Caco-2 (cell line): ENCODE measurements at places on chromosomes 6 and 20. TPM values are rescaled to one million over a fixed set of nuclear protein-coding genes. Genes with fewer than 3 reads are reported as not detected.

- H3K4me3 ChIP-seq: no peak overlapping the region
- H3K4me1 ChIP-seq: peaks cover 8% of the 10 kb centered on the region
- DNase-seq: no peak
- no peak overlapping the region for H3K27ac ChIP-seq
- no peaks in the 10 kb centered on the region; the same call in 1 of the 2 replicates for H3K36me3 ChIP-seq
Measured at GRCh38 chr6:119231394-119231793, 118.2 kb downstream of the MAN1A1 start.

GRCh38 chr6:378090-378957 is 13.2 kb upstream of the IRF4 start:
- no peaks in the 10 kb centered on the region for H3K4me1 ChIP-seq
- H3K27me3 ChIP-seq: no peaks in the 10 kb centered on the region
- no peak for DNase-seq
- no peaks in the 10 kb centered on the region for H3K36me3 ChIP-seq
- no peak overlapping the region for H3K4me3 ChIP-seq

DNA sequence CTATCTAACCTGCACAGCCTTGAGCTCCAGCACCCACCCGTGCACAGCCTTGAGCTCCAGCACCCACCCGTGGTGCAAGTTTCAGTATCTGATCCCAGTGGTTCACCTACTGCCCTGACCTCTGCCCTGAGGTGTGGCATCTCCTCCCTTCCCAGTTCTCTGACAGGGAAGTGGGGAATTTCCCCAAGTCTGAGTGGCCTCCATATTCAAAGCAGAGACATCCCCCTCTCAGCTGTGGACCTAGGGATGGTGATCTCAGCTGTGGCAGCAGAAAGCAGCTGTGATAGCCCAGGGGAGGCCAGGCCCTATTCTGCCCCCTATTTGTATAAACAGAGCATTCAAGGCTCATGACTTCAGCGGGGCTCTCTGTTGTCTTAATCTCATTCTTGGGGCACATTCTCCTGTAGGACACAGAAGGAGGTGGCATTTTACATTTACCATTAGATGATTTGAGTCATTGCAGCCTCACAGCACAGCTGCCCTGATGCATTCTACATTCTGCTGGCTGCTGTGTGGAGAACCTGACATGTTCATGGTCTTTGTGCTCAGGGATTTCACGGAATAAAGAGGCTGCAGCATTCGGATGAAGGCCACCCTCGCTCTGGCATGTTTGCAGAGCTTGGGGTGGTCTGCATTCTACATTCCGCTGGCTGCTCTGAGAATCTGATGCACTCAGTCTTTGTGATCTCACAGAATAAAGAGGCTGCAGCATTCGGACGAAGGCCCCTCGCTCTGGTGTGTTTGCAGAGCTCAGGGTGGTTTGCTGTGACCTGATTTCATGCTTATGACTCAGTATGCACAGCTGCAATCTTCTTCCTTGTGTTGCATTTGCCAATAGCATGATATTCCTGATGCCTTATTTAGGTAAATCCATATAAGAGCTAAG is 16.9 kb downstream of the GPR31 start:
- H3K4me3 ChIP-seq: no peak overlapping the region
- no peaks in the 10 kb centered on the region for H3K36me3 ChIP-seq
- H3K27ac ChIP-seq: no peak overlapping the region
- H3K4me1 ChIP-seq: no peaks in the 10 kb centered on the region
- DNase-seq: no peak
- H3K27me3 ChIP-seq: no peaks in the 10 kb centered on the region

- no peak overlapping the region for H3K4me3 ChIP-seq
- no peak for DNase-seq
- no peaks in the 10 kb centered on the region for H3K4me1 ChIP-seq
Measured at GRCh38 chr6:149090937-149091336, 226.6 kb upstream of the TAB2 start.

DNA sequence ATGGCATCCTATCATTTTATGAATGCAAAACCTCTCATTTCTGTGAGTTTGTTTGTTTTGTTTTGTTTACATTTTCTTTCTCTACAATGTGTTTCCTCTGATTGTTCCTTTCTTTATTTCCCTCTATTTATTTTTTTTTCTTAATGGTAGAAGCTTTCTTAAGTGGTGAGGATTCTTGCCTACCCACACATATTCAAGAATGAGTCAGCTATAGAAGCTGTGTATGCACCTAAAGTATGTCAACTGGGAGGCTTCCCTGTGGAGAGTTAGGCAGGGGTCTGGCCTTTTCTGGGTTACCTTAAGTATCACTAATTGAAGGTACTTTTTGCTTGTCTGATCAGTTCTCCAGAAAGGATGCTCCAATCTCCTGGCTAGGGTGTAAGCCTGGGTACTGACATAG is 354.0 kb downstream of the ESR1 start:
- H3K36me3 ChIP-seq: no peaks in the 10 kb centered on the region
- no peaks in the 10 kb centered on the region for H3K4me1 ChIP-seq
- no peak overlapping the region for H3K4me3 ChIP-seq
- H3K27me3 ChIP-seq: no peaks in the 10 kb centered on the region
- H3K27ac ChIP-seq: no peak overlapping the region

GRCh38 chr20:19758501-19759331 is 658 bp downstream of the RIN2 start:
- peak overlapping the region; percentile 81 for H3K4me3 ChIP-seq
- H3K4me1 ChIP-seq: peaks cover 6% of the 10 kb centered on the region
- no peaks in the 10 kb centered on the region for H3K36me3 ChIP-seq
- H3K27ac ChIP-seq: peak overlapping the region; percentile 96
- DNase-seq: peak; percentile 81
- no peaks in the 10 kb centered on the region for H3K27me3 ChIP-seq

DNA sequence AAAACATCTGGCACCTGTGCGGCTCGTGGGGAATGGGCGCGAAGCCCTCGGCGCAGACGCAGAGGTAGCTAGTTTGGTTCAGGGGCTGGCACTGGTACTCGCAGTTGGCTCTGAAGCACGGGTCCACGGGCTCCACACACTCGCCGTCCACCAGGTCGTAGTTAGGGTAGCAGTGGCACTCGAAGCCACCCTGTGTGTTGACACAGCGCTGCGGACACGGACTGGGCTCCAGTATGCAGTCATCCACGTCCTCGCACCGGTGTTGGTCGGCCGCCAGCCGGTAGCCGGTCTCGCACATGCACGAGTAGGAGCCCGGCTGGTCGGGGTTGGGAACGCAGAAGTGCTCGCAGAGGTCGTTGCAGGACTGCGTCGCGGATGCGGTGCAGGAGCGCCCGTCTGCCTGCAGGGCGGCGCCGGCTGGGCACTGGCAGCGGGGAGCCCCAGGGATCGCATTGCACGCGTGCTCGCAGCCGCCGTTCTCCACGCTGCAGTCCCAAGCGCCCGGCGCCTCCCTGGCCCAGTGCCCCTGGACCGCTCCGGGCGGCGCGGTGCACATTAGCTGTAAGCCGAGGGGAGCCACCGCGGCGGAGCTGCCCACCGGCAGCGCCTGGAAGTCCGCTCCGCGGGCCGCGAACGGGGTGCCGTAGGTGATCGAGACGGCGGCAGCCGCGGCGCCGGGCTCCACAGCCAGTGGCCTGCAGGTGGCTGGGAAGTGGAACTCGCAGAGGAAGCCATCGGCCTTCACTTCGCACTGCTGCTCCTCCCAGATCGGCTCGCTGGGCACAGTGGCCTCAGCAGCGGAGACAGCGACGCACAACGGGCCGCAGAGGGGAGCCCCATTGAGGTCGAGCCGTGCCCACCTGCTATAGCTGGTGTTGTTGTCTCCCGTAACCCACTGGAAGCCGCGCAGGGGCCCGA is 930 bp downstream of the THBD start:
- H3K4me3 ChIP-seq: no peak overlapping the region
- peaks cover 26% of the 10 kb centered on the region for H3K4me1 ChIP-seq
- no peak for DNase-seq
- H3K27me3 ChIP-seq: no peaks in the 10 kb centered on the region

DNA sequence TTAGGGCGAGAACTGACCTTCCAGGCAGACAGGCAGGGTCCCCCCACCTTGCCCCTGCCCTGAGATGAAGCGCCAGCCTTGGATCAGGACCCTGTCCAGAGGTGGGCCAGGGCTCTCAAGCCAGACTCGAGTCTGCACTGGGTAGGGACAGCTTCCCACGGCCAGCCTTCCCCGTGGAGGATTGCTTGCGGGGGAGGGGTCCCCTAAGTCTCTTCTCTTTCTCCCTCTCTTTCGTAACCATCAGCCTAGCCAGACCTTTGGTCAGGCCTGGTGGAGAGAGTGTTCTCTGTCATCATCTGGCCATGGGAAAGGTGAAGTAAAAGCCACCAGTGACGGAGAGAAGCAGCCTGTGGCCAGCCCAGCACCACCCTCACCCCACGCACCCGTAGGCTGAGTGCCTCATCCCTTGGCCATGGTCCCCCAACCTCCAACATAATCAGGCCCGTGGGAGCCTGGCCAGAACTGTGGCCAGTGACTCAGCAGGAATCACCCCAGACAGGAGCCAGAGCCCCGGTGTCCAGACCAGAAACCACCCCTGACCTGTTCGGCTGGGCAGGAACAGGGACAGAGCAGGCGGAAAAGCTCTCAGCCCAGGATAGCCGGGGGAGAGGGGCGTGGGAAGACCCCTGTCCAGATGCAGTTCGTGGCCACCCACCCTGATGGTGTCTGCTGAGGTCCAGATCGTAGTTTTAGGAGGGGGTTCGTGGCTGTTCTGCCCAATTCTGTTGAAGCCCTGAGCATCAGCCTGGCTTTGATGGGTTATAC is 47.1 kb downstream of the SNAI1 start:
- no peaks in the 10 kb centered on the region for H3K36me3 ChIP-seq
- no peaks in the 10 kb centered on the region for H3K27me3 ChIP-seq
- peaks cover 52% of the 10 kb centered on the region for H3K4me1 ChIP-seq

DNA sequence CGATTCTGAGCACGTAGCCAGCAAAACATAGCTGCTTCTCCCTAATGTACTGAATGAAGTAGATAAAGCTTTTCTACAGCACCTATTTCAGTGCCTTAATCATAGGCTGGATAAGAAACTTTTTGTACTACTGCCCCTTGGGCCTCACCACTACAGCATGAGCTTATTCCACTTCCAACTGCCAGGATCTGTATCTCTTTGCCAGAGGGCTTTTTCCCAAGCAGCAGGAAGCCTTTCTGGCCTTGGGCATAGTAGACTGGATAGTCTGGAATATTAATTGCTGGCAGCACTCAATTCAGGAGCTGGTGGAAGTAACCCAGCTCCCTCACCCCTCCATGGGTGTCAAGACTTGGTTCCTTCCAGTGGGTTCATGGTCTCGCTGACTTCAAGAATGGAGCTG is 43.6 kb downstream of the ANKEF1 start:
- H3K36me3 ChIP-seq: no peaks in the 10 kb centered on the region
- H3K4me3 ChIP-seq: no peak overlapping the region
- no peak for DNase-seq
- H3K4me1 ChIP-seq: no peaks in the 10 kb centered on the region
- no peak overlapping the region for H3K27ac ChIP-seq

- DNase-seq: no peak
- H3K4me3 ChIP-seq: no peak overlapping the region
- H3K36me3 ChIP-seq: no peaks in the 10 kb centered on the region
- H3K4me1 ChIP-seq: no peaks in the 10 kb centered on the region
Measured at GRCh38 chr6:24110417-24110816, 15.6 kb upstream of the NRSN1 start.

- H3K4me1 ChIP-seq: peaks cover 8% of the 10 kb centered on the region
- H3K27me3 ChIP-seq: no peaks in the 10 kb centered on the region; the same call in 1 of the 2 replicates
- H3K27ac ChIP-seq: no peak overlapping the region
- DNase-seq: no peak
Measured at GRCh38 chr20:23874747-23875146, 4.8 kb downstream of the CST5 start.

DNA sequence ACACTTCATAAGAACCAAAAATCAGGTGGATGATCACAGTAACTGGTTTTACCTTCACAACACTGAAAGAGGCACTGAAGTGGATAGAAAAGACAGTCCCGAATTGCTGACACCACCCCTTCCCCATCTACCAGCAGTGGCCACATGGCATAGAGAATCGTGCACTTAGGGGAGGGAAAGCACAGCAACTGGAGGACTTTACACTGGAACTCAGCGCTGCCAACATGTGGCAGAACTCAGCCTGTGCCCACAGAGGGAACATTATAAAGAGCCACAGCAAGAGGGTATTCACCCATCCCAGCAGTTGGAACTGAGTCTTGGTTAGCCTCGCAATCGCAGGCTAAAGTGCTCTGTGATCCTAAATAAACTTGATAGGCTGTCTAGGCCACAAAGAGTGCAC is 6.5 kb upstream of the KIAA1586 start:
- H3K36me3 ChIP-seq: no peaks in the 10 kb centered on the region
- H3K4me1 ChIP-seq: no peaks in the 10 kb centered on the region
- no peak for DNase-seq
- H3K27me3 ChIP-seq: no peaks in the 10 kb centered on the region

DNA sequence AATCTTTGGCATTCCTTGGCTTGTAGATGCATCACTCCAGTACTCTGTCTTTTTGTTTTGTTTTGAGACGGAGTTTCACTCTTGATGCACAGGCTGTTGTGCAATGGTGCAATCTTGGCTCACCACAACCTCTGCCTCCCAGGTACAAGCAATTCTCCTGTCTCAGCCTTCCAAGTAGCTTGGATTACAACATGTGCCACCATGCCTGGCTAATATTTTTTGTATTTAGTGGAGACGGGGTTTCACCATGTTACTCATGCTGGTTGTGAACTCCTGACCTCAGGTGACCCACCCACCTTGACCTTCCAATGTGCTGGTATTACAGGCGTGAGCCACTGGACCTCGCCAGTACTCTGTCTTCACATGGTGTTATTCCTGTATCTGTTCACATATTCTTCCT is 35.8 kb upstream of the LGSN start:
- H3K27me3 ChIP-seq: no peaks in the 10 kb centered on the region
- peaks cover 16% of the 10 kb centered on the region for H3K4me1 ChIP-seq
- H3K27ac ChIP-seq: no peak overlapping the region

- H3K4me3 ChIP-seq: no peak overlapping the region
- H3K27me3 ChIP-seq: no peaks in the 10 kb centered on the region
- H3K27ac ChIP-seq: no peak overlapping the region
- DNase-seq: no peak
- H3K36me3 ChIP-seq: peaks cover 7% of the 10 kb centered on the region
- H3K4me1 ChIP-seq: peaks cover 44% of the 10 kb centered on the region
Measured at GRCh38 chr20:58434326-58434725, 45.3 kb downstream of the VAPB start.

GRCh38 chr6:77463861-77464494 is 687 bp upstream of the HTR1B start:
- no peak for DNase-seq
- no peaks in the 10 kb centered on the region for H3K36me3 ChIP-seq
- H3K27ac ChIP-seq: no peak overlapping the region
- H3K4me1 ChIP-seq: no peaks in the 10 kb centered on the region
- H3K27me3 ChIP-seq: no peaks in the 10 kb centered on the region

GRCh38 chr6:15596186-15596896 is 66.5 kb downstream of the DTNBP1 start:
- no peaks in the 10 kb centered on the region for H3K27me3 ChIP-seq
- H3K27ac ChIP-seq: no peak overlapping the region
- H3K36me3 ChIP-seq: no peaks in the 10 kb centered on the region
- no peaks in the 10 kb centered on the region for H3K4me1 ChIP-seq

GRCh38 chr20:41382791-41383305 is 16.2 kb upstream of the EMILIN3 start:
- H3K27me3 ChIP-seq: no peaks in the 10 kb centered on the region; the same call in 1 of the 2 replicates
- H3K36me3 ChIP-seq: no peaks in the 10 kb centered on the region
- no peak for DNase-seq
- H3K4me1 ChIP-seq: no peaks in the 10 kb centered on the region
- no peak overlapping the region for H3K27ac ChIP-seq

The SYNCRIP gene
- total RNA-seq: 132 and 145 TPM in 2 replicates

The HLA-DMA gene
- 1.6 and 2.1 TPM in 2 replicates for total RNA-seq

The KHDRBS2 gene
- total RNA-seq: not detected in 2 replicates

The SOD2 gene
- 109 and 110 TPM in 2 replicates for total RNA-seq

The GJA10 gene
- total RNA-seq: not detected in 2 replicates

The MYBL2 gene
- total RNA-seq: 318 and 345 TPM in 2 replicates

The VNN1 gene
- not detected in 2 replicates for total RNA-seq

The ZKSCAN8 gene
- 15.6 and 17.0 TPM in 2 replicates for total RNA-seq

The TCF15 gene
- total RNA-seq: not detected in 2 replicates

The NOTCH4 gene
- total RNA-seq: 0.30 and 0.43 TPM in 2 replicates

The SAMD5 gene
- 13.4 and 14.0 TPM in 2 replicates for total RNA-seq
